Daoy (cell line): ENCODE measurements at places on chromosomes 2 and 18. TPM values are rescaled to one million over a fixed set of nuclear protein-coding genes. Genes with fewer than 3 reads are reported as not detected.
A peak's percentile ranks its signal among the peaks of the same experiment; 100 is the strongest.

DNA sequence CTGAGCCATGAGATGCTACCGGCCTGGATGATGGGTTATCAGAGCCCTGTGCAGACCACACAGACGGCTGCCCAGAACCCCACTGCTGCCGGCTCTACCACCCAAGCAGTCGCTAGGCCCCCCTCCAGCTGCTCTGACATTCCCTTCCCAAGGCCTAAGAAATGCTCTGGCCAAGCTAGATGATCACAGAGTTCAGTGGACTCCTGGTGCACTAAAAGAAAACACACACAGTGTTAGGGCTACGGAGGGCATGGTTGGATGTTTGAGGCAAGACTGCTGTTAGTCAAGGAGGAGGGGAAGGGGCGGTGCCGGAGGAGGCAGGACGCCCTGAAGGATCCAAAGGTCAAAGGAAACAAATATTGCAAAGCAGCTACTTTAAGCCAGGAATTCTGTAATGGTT is 174.5 kb downstream of the MYCN start:
- DNase-seq, result no peak

DNA sequence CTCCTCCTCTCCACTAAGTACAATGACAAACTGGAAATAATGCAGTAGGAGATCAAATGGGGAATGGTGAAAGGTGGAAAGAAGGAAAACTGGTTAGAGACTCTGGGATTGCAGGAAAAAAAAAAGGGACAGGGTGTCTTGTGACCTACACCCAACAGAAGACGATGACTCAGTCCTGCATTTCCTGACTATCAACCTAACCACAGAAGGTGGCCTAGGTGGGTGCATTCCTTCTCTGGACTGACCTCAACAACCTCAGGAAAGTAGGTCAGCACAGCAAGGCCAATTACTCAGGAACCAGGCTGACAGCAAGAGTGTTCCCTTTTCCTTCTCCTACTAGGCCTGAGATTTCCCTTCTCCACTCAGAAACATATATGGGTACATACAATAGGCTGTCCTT is 1386.4 kb upstream of the ZEB2 start:
- DNase-seq, result peak; percentile 35

GRCh38 chr2:231250698-231251097 is 52.3 kb downstream of the ARMC9 start:
- no peak for DNase-seq

GRCh38 chr18:49214706-49215105 is 245.7 kb downstream of the DYM start:
- no peak for DNase-seq

GRCh38 chr2:20141056-20141762 is 83.7 kb downstream of the SDC1 start:
- DNase-seq, result peak; percentile 99

- DNase-seq, result no peak
Measured at GRCh38 chr2:124610866-124611265, 585.8 kb downstream of the CNTNAP5 start.

DNA sequence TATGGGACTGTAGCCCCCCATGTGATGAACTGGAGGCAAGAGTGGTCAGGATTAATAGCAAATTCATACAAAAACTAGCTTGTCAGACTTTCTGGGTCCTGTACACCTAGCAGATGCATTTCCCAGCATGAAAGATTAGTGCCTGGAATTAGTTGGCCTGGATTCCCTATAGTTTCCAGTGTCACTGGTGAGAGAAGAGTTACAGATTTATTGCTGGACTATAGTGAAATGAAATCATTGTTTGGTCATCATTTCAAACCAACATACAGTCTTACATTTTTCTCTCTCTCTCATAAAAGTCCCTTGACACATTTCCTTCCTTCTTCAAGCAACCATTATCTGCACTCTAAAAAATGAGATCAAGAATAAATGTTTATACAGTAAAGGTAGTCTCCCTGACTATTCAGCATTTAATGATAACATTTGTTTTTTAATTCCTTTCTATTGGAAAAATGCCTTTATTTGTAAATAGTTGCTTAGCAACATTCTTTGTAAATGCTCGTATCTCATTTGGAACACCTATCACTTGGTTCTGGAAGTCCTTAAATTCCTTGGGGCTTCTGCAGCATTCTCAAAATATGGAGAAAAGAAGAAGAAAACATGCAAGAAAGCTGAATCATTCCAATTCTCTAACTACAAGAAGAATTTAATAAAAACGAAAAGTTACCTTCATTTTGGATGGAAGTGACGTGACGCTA is 144.4 kb downstream of the MREG start:
- no peak for DNase-seq

GRCh38 chr2:237636578-237636977 is 9.2 kb downstream of the LRRFIP1 start:
- DNase-seq, result no peak

GRCh38 chr2:216206041-216206703 is 97.0 kb downstream of the XRCC5 start:
- no peak for DNase-seq

DNA sequence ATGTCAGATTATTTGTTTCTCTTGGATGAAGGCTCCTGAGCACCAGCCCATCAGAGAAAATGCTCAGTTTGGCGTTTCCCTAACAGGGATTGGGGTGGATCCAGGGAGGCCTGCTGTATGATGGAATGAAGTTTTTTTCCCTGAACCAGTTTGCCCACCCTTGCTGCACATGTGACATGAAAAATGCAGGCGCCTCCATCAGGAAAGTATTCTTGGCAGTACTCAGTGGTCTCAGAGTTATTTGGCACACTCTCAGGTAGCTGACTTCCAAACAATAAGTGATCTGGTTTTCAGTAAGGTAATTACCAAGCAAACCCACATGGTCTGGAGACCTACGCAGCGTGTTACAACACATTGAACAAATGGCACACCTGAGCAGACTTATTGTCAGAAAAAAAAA is 254.9 kb downstream of the PAX3 start:
- no peak for DNase-seq

DNA sequence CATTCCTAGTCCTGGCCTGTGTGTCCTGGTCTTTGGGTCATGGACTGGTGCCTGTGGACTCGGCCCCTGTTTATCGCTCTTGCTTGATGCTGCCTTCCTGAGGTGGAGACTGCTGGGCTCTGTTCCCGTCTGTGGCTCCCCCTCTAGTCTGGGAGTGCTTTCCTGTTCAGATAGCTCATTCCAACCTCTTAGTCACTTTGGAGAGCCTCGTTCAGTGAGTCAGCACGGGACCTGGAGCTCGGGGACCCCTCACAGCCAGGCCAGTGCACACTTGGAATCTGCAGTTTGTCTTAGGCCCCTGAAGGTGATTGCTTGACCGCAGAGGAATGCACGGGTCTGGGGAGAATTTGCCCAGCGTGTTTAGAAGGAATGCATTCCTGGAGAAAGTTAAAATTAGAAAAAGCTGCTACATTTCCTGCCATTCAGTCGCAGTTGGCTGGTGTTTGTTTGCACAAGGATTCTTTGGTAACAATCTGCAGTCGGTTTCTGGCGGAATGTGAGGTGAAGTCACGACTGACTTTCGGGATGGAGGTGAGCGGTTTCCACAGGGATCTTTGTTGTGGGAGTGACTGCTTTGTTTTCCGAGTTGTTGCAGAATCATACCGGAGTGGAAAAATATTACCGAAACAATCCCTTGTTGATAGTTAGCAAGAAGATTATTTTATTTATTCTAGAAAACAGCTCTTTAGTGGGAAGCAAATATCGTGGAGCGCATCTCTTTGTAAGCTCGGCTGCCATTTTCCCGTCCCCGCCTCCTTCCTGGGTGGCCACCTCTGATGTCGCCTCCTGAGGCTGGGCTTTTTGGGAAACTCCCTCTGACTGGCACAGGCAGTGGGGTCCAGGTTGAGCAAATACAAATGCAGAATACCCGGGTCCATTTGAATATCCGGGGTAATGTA is 29.6 kb downstream of the SH3BP4 start:
- peak; percentile 99 for DNase-seq

DNA sequence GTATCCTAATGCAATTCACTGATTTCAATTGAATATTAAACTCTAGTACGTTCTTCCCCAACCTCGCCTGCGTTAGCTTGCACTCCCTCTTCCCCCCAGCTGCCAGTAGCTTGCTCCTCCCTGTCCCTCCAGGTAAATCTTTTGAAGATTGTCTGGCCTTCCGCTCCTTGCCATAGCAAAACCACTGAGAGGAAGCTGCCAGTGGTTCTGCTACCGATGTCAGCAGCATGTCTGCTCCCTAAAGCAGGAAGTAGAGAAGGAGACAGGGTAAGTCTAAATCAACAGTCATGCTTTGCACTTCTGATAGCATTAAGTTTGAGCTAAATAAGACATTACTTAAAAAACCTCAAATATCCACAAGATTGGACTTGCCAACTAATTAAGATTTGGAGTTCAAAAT is 89.1 kb downstream of the SCN2A start:
- no peak for DNase-seq

- DNase-seq, result no peak
Measured at GRCh38 chr2:15719566-15720313, 128.1 kb downstream of the DDX1 start.

DNA sequence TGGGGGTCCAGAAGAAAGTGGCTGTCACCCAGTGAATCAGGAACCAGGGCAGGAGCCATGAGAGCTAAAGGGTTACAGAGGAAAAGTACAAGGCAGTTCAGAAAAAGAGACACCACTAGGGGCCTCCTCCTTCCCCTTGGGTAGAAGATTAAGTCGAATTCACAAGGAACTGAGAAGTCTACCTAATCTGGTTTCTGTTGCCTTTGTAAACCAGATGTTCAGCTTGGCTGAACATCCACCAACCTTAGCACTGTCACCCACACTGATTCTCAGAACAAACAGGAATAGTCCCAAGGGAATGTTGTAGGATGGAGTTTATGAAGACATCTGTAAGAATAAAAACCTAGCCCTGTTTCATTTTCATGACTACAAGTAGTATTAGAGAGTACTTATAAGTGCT is 90.4 kb upstream of the NOSTRIN start:
- DNase-seq, result no peak

DNA sequence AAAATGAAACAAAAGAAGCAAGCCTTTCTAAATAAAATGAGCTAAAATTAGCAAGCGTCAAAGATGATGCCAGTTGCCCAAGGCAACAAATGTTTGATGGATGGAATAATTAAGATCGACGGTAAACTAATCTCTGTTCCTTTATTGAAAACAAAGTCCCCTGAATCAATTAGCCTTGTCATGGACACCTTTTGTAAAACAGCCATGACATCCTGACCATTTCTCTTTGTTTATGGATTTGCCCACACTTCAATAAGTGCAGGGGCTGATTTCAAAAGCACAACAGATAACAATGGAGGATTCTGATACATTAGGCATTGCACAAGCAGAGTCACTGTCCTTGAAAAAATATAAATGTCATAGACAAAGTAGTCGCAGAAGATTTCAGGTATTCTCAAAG is 160.1 kb upstream of the HNRNPA3 start:
- no peak for DNase-seq

- peak; percentile 98 for DNase-seq
Measured at GRCh38 chr2:45009303-45009927, at the start of gene SIX2. SIX2 (minus strand) TSS chr2:45009452; CDS start chr2:45009110, 342 bp downstream.

DNA sequence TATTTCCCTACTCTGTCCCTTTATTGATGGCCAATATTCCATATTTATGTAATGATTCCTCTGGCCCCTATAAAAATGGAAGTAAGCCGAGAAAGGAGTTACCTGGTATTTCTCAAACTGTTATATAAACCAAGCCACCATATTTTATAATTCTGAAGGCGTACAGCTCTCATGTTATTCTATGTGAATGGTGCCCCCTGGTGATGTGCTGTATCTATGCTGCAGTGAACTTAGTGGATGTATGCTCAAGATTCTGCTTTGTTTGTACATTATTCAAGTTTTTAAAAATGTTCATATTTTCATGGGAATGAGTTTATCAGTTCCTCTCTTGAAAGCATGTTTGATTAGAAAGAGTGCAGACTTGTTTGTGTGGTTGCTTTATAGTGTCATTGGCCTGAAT is 194.5 kb upstream of the LRRTM1 start:
- no peak for DNase-seq

GRCh38 chr2:47457268-47457667 is 54.3 kb downstream of the MSH2 start:
- DNase-seq, result no peak

GRCh38 chr2:101956465-101957438 is 35.0 kb upstream of the IL1R2 start:
- no peak for DNase-seq

- no peak for DNase-seq
Measured at GRCh38 chr2:15498554-15498953, 62.6 kb downstream of the NBAS start.

- DNase-seq, result no peak
Measured at GRCh38 chr2:230717600-230717999, 5.0 kb downstream of the CAB39 start.

LPIN2 gene
- 3.3 and 3.7 TPM in 2 replicates for total RNA-seq

PSMA8 gene
- total RNA-seq, result not detected in 2 replicates

MFSD2B gene
- 0.06 TPM in 1 of 2 replicates, not detected in the other for total RNA-seq

SLC16A14 gene
- 1.9 and 2.1 TPM in 2 replicates for total RNA-seq

HOXD9 gene
- total RNA-seq, result 2.5 and 3.1 TPM in 2 replicates

CDH2 gene
- 86.1 and 90.6 TPM in 2 replicates for total RNA-seq

ACMSD gene
- total RNA-seq, result not detected in 2 replicates

PIGN gene
- total RNA-seq, result 8.2 and 14.9 TPM in 2 replicates

AKAIN1 gene
- not detected in 2 replicates for total RNA-seq

MC2R gene
- not detected in 2 replicates for total RNA-seq
